ENCODE measurements at places on chromosomes 7 and 10.

GRCh38 chr7:41425926-41426325, 277.0 kb downstream of the INHBA start:
- DNase-seq = no peak

GRCh38 chr7:128951296-128951695, 13.6 kb downstream of the IRF5 start:
- no peak for DNase-seq

DNA sequence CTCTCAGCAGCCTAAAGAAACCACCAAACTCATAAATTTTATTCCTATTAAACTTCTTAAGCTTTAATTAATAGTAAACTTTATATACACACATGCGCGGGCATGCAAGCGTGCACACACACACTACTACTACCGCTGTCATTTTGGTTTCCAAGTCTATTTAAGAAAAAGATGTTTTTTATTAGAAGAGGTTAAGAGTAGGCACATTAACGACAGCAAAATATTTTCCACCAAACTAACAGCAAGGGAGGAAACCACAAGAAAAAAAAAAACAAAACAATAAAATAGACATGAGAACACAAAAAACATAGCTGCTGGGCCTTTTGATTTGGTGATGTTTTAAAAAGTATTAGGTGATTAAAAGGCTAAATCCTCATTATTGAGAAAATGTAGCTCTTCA, 28.6 kb downstream of the RTKN2 start:
- DNase-seq = no peak

- no peak for DNase-seq
These were observed 78.5 kb upstream of the PDCD4 start for GRCh38 chr10:110793128-110793812.

GRCh38 chr7:137804836-137805235, 41.9 kb downstream of the DGKI start:
- no peak for DNase-seq

GRCh38 chr7:122014697-122015096, 129.4 kb downstream of the AASS start:
- no peak for DNase-seq

DNA sequence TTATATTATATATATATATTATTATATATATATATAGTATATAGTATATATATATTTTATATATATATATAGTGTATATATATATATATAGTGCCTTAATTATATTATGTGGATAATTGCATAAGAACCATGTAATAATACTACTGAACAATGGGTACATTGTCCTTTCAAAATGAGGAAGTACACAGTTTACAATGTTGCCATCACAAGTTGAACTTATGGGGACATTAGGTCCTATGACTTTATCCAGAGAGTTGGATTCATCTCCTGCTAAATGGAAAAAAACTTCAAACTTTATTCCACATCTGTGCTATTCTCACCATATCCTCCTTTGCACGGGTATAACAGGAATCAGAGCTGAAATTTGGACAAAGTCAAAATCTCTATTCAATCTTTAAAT, 105.0 kb upstream of the AGR3 start:
- no peak for DNase-seq

DNA sequence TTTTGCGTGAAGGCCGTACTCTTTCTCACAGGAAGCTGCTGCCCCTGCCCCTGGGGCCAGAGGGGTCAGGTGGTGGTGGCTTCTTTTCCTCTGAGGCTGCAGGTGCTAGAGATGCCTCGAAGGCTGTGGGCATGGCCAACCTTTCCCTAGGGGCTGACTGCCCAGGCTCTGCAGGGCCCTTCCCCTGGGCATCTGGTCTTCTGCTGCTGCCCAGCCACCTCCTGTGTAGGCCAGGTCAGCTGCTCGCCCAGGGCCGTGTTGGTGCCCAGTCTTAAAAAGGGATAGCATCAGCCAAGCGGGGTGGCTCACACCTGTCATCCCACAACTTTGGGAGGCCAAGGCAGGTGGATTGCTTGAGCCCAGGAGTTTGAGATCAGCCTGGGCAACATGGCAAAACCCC, 114.3 kb downstream of the FAM53B start:
- no peak for DNase-seq

GRCh38 chr10:112815269-112816032, 134.6 kb upstream of the TCF7L2 start:
- no peak for DNase-seq

DNA sequence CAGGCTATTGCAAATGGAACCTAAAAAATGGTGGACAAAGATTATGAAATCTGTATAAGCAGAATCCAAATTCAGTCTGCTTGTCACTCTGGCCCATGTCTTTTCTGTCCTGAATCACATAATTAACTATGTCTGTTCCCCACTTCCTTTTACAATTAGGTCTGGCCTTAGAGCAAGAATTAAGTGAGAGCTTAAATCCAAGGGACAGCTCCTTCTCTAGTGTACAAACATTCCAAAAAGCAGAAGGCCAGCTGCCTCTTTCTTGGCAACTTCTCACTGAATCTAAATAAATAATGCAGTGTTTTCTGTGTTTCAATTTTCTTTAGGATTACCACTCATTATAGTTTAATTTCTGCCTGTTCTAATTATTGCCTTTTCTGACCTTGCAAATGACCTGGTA, 39.3 kb upstream of the NEBL start:
- no peak for DNase-seq

GRCh38 chr7:16975712-16976111, 93.9 kb upstream of the AGR3 start:
- DNase-seq = no peak

GRCh38 chr10:92965314-92965713, 95.3 kb upstream of the CYP26C1 start:
- DNase-seq = no peak

- no peak for DNase-seq
These were observed 11.2 kb downstream of the RHOBTB1 start for GRCh38 chr10:60932756-60933155.

DNA sequence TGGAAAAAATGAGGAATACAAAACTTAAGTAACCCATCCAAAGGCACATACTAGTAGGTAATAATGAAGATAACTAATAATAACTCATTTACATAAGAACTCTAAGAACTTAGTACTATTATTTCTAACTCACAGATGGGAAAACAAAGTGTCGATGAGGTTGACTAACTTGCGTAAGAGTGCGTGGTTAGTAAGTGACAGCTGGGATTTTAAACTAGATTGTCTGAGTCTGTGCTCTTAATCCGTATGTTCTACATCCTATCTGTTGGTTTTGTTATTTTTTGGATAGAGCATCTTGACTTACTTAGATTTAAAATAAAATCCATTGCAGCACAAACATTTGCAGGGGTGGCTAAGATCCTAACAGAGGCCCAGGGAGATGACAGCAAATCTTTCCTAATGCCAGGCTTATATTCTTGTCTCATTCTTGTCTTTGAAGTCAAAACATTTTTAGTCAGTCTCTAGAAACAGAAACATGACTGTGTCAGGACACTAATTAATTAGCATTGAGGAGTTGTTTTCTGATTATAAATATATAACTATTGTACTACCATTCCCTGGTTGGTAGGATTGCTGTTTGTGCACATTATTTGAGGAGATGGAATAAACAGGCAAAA, 11.7 kb downstream of the RPA3 start:
- no peak for DNase-seq

GRCh38 chr10:44335330-44336021, 49.4 kb downstream of the CXCL12 start:
- no peak for DNase-seq

- no peak for DNase-seq
These were observed 278.5 kb upstream of the KLF14 start for GRCh38 chr7:131012477-131013031.

DNA sequence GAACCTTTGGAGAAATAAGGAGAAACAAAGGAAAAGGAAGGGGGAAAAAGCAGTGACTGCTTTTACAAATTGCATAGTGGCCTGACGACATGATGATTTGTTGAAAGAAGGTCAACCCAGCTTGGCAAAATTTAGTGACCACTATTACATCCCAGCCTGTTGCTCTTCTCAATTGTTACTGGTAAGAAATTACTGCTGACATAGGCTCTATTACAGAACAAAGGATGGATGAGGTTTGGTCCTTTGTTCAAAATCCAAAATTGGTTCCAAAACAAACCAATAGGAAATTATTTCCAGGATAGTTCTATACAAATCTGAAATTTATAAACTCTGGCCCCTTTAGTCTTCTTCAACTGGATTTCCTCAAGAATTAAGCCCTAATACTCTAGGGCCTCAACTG, 39.6 kb downstream of the USP54 start:
- DNase-seq = no peak

DNA sequence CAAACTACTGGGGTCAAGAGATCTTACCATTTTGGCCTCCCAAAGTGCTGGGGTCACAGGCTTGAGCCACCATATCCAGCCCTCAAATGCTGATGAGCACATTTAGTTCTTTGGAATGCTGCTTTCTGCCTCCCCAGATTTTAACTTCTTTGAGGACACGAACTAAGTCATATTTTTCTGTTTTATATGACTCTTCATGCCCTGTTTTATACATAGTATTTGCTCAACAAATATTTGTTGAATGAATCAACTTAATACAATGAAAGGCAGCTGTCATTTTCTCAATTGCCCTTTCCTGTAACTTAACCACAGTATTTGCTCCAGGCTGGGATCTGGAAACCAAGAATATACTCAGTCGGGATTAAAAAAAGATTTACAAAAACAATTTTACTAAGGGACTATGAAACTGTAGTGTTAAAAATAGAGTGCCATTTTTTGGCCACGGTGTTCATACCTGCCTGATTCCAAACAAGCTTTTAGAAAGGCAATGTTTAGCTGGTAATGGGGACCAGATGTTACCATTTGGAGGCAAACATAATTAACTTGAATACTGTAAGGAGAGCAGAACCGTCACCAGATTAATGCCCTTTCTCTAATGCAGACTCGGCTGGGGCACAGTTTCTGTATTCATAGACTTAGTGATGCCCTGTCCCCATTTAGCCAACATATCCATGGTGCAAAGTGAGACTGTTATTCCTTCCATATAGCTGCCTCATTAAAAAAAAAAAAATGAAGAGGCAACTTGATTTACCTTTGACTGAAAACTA, 117.6 kb downstream of the NRP1 start:
- DNase-seq = no peak

GRCh38 chr10:70891627-70892026, 3.3 kb upstream of the PCBD1 start:
- DNase-seq = no peak

- no peak for DNase-seq
These were observed 52.8 kb downstream of the ABLIM1 start for GRCh38 chr10:114605155-114605797.

DNA sequence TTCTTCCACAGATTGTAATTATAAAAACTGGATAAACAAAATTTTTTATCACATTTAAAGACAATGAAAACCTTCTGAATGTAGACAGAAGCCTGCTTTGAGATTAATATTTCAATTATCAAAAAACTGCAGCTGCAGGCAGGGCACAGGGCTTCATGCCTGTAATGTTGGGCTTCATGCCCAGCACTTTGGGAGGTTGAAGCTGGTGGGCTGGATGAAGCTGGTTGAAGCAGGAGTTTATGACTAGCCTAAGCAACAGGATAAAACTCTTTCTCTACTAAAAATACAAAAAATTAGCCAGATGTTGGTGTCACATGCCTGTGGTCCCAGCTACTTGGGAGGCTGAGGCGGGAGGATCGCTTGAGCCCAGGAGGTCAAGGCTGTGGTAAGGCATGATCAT, 41.2 kb downstream of the PDZD8 start:
- no peak for DNase-seq

GRCh38 chr7:25565002-25565401, 336.7 kb upstream of the NPVF start:
- DNase-seq = no peak

- no peak for DNase-seq
These were observed 98.4 kb upstream of the FZD1 start for GRCh38 chr7:91165846-91166230.

GRCh38 chr7:140769852-140770251, 73.3 kb downstream of the NDUFB2 start:
- DNase-seq = no peak

DNA sequence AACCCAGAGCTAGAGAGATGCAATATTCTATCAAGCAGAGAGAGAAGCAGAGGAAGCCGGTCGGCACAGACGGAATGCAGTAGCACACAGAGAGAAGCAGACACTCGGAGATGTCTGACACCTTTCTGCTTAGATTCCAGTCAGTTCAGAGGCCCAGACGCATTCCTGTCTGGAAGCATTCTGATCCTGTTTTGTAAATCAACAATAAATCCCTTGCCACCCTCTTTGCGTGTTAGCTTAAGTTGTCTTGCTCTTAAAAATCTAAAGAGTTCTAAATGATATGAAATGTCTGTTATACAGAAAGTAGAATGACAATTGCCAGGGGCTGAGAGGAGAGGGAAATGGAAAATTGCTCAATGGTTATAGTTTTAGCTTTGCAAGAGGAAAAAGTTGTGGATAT, 27.4 kb upstream of the ATRNL1 start:
- DNase-seq = no peak

- DNase-seq = no peak
These were observed 22.6 kb downstream of the AQP1 start for GRCh38 chr7:30934225-30934624.

DNA sequence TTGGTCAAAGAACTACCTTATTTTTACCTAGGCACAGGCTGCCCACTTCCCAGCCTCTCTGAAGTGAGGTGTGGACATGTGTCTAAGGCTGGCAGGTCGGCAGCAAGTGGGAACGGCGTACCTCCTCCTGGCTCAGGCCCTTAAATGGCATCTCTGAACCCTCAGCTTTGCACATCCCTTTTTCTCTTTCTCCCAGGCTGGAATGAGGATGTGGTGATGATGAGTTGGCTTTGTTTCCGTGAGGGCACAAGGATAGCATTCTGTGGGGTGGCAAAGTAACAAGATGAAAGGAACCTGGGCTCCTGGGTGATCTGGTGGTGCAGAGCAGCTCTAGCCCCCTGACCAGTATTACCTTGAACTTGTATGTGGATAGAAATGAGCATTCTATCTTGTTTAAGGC, 196.8 kb downstream of the REEP3 start:
- DNase-seq = no peak
